ENCODE measurements at places on chromosomes 12 and 14. TPM values are rescaled to one million over a fixed set of nuclear protein-coding genes. Genes with fewer than 3 reads are reported as not detected.

The SLC15A5 gene
- total RNA-seq = not detected

The PRB2 gene
- not detected for total RNA-seq

The RASSF9 gene
- 7.3 TPM for total RNA-seq

The LBHD2 gene
- not detected for total RNA-seq

The DYNLL1 gene
- 175 TPM for total RNA-seq

The GRIN2B gene
- 0.03 TPM for total RNA-seq

The HOXC10 gene
- not detected for total RNA-seq

The ADAMTS20 gene
- total RNA-seq = not detected

The NGB gene
- total RNA-seq = not detected

The CCDC175 gene
- total RNA-seq = not detected

The SRRM4 gene
- total RNA-seq = 0.19 TPM

The NUP107 gene
- 18.7 TPM for total RNA-seq

The NUBPL gene
- 32.2 TPM for total RNA-seq

The SERPINA10 gene
- total RNA-seq = not detected

The CDH24 gene
- 2.1 TPM for total RNA-seq

The PPM1H gene
- total RNA-seq = 6.0 TPM

The FOS gene
- 9.7 TPM for total RNA-seq

The REP15 gene
- total RNA-seq = 5.5 TPM

The STYK1 gene
- total RNA-seq = not detected

The STX2 gene
- 11.1 TPM for total RNA-seq

The GPD1 gene
- 9.0 TPM for total RNA-seq

The ACACB gene
- total RNA-seq = 123 TPM

The VRTN gene
- total RNA-seq = not detected

The GLS2 gene
- total RNA-seq = 0.49 TPM

The FGF23 gene
- not detected for total RNA-seq

The FOXA1 gene
- total RNA-seq = not detected

The IQSEC3 gene
- 0.69 TPM for total RNA-seq

The PIANP gene
- 0.41 TPM for total RNA-seq

The RGS6 gene
- total RNA-seq = 23.0 TPM

The RIN3 gene
- 13.8 TPM for total RNA-seq

The IRAK3 gene
- total RNA-seq = 4.8 TPM

The GPRC5D gene
- not detected for total RNA-seq

The CLEC9A gene
- total RNA-seq = not detected

The CLEC1B gene
- not detected for total RNA-seq

The FAM222A gene
- 20.0 TPM for total RNA-seq

The NRL gene
- total RNA-seq = 1.5 TPM

The TSPAN9 gene
- 305 TPM for total RNA-seq

Measured in left ventricle myocardium inferior (tissue), 1 donor.